IMR-90 (cell line): ENCODE measurements at places on chromosomes 5 and 9. TPM values are rescaled to one million over a fixed set of nuclear protein-coding genes. Genes with fewer than 3 reads are reported as not detected.

SNX30 gene
- polyA plus RNA-seq: 7.6 and 8.0 TPM in 2 replicates

TDRD7 gene
- 3.9 and 4.4 TPM in 2 replicates for polyA plus RNA-seq

CAMLG gene
- polyA plus RNA-seq: 10.6 and 11.9 TPM in 2 replicates

KIF12 gene
- polyA plus RNA-seq: 0.11 TPM in 1 of 2 replicates, not detected in the other

TAF11L10 gene
- polyA plus RNA-seq: not detected in 2 replicates

AGXT2 gene
- polyA plus RNA-seq: not detected in 2 replicates

DIRAS2 gene
- polyA plus RNA-seq: not detected in 2 replicates

NEUROG1 gene
- polyA plus RNA-seq: not detected in 2 replicates

PCDHA1 gene
- 0.05 and 0.07 TPM in 2 replicates for polyA plus RNA-seq

GRIN1 gene
- polyA plus RNA-seq: 0.04 and 0.09 TPM in 2 replicates

TAL2 gene
- 0.26 TPM in 1 of 2 replicates, not detected in the other for polyA plus RNA-seq

DOCK8 gene
- not detected in 2 replicates for polyA plus RNA-seq

PDLIM4 gene
- 214 and 225 TPM in 2 replicates for polyA plus RNA-seq

BTNL8 gene
- polyA plus RNA-seq: not detected in 2 replicates

DBH gene
- polyA plus RNA-seq: not detected in 2 replicates

PCDHGA12 gene
- polyA plus RNA-seq: 7.9 and 9.2 TPM in 2 replicates

LRRC19 gene
- polyA plus RNA-seq: not detected in 2 replicates

PCDHGC4 gene
- polyA plus RNA-seq: 0.60 and 0.65 TPM in 2 replicates

PCA3 gene
- not detected in 2 replicates for polyA plus RNA-seq

PRDM9 gene
- polyA plus RNA-seq: not detected in 2 replicates

RMRP gene
- polyA plus RNA-seq: 39.7 and 88.0 TPM in 2 replicates

NUDCD2 gene
- 3.1 and 3.5 TPM in 2 replicates for polyA plus RNA-seq

SLC25A46 gene
- 19.3 and 25.1 TPM in 2 replicates for polyA plus RNA-seq

TICAM2 gene
- polyA plus RNA-seq: 2.9 and 3.4 TPM in 2 replicates

FBXW5 gene
- polyA plus RNA-seq: 80.2 and 95.4 TPM in 2 replicates

TMEM215 gene
- polyA plus RNA-seq: not detected in 2 replicates

ORM2 gene
- polyA plus RNA-seq: not detected in 2 replicates

SLCO6A1 gene
- not detected in 2 replicates for polyA plus RNA-seq

NUTM2G gene
- polyA plus RNA-seq: not detected in 2 replicates

PROB1 gene
- polyA plus RNA-seq: 0.36 and 0.38 TPM in 2 replicates

IARS1 gene
- 64.1 and 85.3 TPM in 2 replicates for polyA plus RNA-seq

C8G gene
- polyA plus RNA-seq: 0.37 and 0.80 TPM in 2 replicates

TAF11L12 gene
- not detected in 2 replicates for polyA plus RNA-seq

STOM gene
- 67.6 and 78.4 TPM in 2 replicates for polyA plus RNA-seq

CHD1 gene
- polyA plus RNA-seq: 12.3 and 12.8 TPM in 2 replicates

PDZD2 gene
- under 0.01 and 0.02 TPM in 2 replicates for polyA plus RNA-seq

PCDHGC5 gene
- polyA plus RNA-seq: 3.8 TPM in 2 replicates

MARVELD2 gene
- 0.29 and 0.51 TPM in 2 replicates for polyA plus RNA-seq

OTULINL gene
- polyA plus RNA-seq: 0.06 and 0.09 TPM in 2 replicates

PKD2L2 gene
- polyA plus RNA-seq: not detected in 2 replicates

CCL27 gene
- polyA plus RNA-seq: 0.17 and 0.26 TPM in 2 replicates

UGT3A2 gene
- polyA plus RNA-seq: not detected in 2 replicates

ARL14EPL gene
- not detected in 2 replicates for polyA plus RNA-seq

SV2C gene
- polyA plus RNA-seq: not detected in 2 replicates

SLC6A18 gene
- not detected in 2 replicates for polyA plus RNA-seq

APBA1 gene
- 5.1 and 8.8 TPM in 2 replicates for polyA plus RNA-seq

RIMOC1 gene
- 7.1 and 9.0 TPM in 2 replicates for polyA plus RNA-seq

SPATA31A3 gene
- polyA plus RNA-seq: not detected in 2 replicates
